ENCODE measurements at places on chromosomes 16 and 17.

DNA sequence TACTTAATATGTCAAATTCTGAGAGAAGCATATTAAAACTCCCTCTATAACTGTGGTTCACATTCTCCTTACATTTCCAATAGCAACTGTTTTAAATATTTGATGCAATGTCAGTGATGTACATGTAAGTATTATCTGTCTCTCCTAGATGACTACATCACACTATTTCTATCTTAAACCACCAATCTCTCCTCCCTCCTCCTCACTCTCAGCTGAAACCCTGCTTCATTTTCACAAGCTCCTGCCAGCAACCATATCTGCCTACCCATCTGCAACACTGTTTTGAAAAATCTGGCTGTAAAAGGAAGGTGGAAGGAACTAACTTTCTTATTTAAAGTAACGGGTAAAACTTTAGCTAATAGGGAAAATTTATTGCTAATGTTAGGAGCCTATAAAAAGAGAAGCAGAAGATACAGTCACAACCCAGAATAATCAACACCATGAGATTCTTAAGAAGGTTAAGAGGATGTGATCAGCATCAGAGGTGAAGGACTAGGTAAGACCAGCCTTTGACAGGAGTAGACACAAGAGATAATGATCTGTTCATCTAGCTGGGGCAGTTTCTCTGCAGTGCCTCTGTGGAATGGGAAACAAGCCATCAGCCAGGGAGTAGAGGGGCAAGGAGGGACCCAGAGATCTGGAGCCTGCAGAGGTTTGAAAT, 31.0 kb downstream of the MYH10 start:
- DNase-seq = no peak

DNA sequence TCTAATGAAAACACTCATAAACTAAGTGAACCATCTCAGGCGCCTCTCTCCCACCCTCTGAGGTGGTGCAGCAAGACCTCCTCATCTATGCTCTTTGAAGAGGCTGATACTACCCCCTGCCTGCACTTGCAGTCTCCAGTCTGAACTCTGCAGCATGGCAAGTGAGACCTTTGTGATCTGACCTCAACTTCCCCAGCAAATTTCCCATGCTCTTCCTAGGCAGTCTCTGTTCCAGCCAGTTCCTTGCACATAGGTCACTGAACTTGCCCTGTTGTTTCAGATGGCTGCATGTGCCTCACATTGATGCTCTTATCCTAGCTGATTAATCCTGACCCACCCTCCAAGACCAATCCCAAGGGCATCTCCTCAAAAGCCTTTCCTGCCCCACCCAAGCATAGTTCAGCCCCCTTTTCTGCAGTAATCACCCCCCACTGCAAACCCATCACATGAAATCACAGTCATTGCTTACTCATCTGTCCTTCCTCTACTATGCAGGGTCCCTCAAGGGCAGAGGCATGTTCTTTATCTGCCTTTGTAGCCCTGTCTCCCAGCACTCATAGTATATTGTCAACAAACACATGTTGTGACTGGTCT, 42.0 kb downstream of the TBX21 start:
- DNase-seq = no peak

GRCh38 chr17:32880671-32881453, 3.9 kb upstream of the MYO1D start:
- no peak for DNase-seq

DNA sequence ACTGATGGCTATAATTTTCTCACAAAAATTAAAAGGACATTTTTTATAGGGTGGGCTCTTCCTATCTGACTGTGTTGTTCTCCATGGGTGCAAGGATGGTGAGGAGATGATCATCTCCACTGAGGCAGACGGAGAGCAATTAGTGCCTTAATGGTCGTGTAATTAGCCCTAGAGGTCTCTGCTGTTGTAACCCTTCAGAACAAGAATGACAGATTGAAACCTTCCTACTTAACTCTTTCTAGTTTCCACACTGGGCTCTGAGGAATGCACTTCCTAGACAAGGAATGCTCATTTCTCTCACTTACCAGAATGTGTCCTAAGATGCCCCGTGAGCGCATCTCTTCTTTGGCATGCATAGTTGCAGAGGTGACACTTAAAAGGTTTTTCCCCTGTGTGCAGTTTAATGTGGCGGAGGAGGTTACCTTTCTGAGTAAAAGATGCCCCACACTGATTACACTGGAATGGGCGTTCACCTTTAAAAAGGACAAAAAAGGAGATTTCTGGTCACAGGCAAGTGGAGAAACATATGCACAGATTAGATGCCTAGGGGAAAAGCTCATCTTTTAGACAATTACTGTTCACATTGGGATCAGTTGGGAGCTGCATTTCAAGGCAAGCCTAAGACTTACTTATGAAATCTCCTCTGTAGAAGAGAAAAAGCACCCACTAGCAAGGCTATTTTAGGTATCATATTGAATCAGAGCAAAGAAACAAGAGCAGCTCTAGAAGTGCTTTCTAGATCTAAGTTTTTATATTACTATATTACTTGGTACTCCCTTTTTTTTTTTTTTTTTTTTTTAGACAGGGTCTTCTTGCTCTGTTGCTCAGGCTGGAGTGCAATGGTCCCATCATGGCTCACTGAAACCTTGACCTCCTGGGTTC, 53.6 kb downstream of the GRB7 start:
- DNase-seq = no peak

- DNase-seq = no peak
Measured at GRCh38 chr16:83849421-83849820, 41.6 kb downstream of the HSBP1 start.

GRCh38 chr17:73639932-73640331, 4.3 kb downstream of the SDK2 start:
- no peak for DNase-seq

DNA sequence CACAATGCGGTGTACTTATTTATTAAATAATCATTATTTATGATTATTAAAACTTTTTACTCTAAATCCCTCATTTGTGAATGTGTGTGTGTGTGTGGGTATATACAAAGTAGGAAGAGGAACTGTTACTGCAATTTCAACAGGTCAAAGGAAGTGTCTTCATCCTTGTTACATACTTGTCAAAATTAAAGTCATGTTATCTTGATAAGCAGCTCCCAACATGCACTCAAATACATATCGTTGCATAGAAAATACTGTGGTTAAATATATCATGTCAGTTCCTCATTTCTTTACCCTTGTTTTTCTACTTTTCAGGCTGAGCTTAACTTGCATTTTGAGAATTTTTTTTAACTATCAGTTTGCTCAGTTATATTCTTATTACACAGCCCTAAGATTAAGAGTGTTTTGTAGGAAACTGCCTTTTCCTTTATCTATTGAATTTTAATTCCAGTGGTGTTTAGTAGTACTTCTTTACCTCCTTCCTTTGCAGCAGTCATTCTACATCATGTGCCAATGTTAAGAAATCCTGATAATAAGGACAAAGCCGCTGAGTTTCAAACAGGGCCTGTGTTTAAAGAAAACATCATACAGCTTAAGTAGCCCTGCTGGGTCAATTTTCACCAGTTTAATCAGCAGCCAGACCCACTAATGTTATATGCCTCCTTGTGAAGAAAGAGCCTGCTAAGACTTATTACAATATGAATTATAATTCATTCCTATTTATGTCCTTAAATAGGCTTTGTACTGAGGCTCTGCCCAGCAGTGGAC, 7.2 kb downstream of the EFCAB5 start:
- DNase-seq = no peak

DNA sequence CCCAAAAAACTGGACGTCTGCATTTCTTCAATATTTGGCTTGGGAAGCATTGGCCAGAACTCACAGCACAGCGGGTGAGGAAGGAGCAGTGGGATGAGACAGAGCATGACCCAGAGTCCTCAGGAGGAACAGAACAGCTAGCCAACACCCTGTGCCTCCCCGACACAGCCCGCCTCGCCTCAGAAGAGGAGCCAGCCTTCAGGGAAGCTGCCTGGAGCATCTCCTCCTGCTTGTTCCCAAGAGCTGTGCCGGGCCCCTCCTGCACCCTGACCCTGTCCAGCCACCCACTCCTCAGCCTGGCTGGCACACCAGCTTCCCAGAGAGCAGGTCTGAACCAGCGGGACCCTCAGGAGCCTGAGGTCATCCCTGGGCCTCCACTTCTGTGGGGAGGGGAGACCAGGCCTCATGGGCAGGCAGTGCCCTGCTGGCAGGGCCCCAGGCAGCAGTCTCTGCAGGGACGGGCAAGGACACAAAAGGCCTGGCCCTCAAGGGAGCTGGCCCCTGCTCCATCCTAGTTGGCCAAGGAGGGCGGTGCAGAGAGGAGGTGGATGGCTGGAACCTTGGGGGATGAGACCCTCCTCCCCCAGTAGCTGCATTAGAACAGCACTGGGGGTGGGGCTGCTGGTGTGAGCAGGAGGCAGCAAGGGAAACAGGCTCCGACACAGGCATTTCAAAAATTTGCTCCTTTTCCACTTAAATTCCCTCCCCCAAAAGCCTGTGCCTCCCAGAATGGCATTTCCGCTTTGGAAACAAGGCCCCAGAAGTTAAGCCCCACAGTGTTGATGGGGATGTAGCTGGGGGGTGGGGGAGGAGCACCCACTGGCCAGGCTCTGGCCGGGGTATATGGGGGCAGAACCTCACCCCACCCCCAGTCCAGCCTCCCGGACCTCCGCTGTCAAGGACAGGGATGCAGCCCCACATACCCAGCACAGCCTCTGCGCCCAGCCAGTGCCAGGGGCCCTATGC, 1.8 kb upstream of the BCAR1 start:
- DNase-seq = no peak

DNA sequence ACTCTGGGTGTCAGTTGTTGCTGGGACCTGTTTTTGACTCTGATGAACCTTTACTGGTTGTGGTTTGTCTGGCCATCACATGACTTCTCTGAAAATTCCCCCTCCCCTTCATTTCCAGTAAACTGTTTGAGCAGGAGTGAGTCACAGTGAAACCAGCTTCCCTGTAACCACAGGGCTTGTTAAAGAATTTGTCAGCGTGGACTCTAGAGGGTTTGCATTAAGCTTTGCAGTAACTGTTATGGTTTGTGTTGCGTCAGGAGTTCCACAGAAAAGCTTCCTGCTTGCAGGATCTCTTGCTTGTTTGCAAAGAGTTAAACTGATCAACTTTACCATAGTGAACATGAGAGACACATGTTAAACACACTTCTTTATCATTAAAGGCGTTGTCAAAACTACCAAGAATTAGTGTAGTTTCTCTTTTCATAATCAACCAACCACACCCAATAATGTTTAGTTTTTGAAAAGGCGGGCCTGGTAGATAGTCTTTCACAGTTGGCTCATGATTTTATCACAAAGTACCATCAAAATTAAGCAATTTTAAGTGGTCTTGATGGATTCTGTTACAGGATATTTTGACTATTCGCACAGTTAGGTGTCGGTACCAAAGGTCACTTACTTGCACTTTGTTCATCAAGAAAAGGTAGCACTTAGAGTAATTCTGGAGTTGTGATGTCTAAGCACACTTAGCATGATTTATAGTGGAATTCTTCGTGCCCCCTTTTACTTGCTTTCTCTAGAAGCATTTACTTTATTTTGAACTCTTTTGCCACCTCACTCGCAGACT, 79.3 kb downstream of the VMP1 start:
- DNase-seq = peak; percentile 99

DNA sequence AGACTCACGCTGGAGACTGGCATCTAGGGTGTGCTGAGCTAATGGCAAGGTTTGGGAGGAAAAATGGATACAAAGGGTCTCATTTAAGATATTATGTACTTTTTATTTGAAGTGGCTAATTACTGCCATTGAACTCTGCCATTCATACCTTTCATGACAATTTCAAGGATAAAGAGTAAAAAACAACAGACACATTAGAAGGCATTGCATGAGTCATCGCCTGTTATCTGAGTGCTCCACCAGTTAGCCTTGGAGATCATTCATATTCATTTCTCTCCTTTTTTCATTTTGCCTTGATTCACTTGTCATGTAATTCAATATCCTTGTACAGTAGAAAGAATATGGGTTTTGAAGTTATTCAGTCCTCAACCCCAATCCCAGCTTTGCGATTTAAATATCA, 109.5 kb downstream of the CDH8 start:
- peak; percentile 8 for DNase-seq

GRCh38 chr16:49466529-49466831, 92.9 kb downstream of the C16orf78 start:
- no peak for DNase-seq

GRCh38 chr17:50585346-50585745, 24.8 kb downstream of the CACNA1G start:
- DNase-seq = no peak

DNA sequence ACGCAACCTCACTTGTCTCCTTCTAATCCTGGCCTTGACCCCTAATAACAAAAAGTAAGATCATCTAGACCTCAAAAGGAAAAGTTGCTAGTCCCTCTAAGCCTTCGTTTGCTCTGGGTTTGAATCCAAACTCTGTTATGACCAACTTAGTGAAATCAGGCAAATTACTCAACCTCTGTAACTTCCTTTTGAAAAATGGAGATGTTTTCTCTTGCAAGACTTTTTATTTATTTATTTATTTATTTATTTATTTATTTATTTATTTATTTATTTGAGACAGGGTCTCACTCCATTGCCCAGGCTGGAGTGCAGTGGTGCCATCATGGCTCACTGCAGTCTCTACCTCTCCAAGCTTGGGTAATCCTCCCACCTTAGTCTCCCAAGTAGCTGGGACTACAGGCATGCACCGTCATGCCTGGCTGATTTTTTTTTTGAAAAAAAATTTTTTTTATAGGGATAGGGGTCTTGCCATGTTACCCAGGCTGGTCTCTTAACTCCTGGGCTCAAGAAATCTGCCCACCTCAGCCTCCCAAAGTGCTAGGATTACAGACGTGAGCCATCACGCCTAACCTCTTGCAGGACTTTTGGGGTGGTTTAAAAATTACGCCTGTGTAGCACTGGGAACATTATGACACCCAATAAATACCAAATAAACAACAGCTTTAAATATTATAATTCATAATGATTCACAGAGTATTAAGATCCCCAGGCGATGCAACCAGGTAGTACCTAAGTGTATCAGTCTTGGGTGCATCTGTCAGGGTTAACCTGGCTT, 63.4 kb downstream of the PITPNC1 start:
- DNase-seq = no peak

- no peak for DNase-seq
Measured at GRCh38 chr17:14593956-14594355, 293.1 kb downstream of the HS3ST3B1 start.

DNA sequence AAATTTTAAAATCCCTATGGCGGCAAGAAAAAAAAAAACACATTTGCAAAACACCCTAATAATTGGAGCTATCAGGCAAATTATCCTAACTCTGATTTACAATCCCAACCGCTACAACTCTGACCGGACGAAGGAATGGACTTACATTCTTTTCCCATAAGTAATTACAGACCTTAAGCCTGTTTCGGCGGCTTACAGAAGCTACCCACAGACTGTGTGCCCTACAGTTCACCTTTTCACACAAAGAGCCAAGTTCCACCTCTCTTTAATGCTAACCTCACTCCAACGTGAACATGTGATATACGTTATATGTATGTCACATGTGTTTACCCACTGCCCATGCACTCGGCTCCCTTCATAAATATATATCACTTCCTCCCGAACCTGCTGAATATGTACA, 8.7 kb upstream of the MEAK7 start:
- no peak for DNase-seq

GRCh38 chr17:81317961-81318605, 23.0 kb upstream of the SLC38A10 start:
- no peak for DNase-seq

GRCh38 chr17:28871056-28871579, 16.3 kb downstream of the ERAL1 start:
- DNase-seq = no peak

All from RCC 7860 (cell line).